AG04449 (cell line): ENCODE measurements at places on chromosomes 6 and 20.

- DNase-seq = no peak
These were observed 9.5 kb upstream of the VEGFA start for GRCh38 chr6:43760210-43761168.

- DNase-seq = no peak
These were observed 868.3 kb upstream of the FLRT3 start for GRCh38 chr20:15205719-15206118.

DNA sequence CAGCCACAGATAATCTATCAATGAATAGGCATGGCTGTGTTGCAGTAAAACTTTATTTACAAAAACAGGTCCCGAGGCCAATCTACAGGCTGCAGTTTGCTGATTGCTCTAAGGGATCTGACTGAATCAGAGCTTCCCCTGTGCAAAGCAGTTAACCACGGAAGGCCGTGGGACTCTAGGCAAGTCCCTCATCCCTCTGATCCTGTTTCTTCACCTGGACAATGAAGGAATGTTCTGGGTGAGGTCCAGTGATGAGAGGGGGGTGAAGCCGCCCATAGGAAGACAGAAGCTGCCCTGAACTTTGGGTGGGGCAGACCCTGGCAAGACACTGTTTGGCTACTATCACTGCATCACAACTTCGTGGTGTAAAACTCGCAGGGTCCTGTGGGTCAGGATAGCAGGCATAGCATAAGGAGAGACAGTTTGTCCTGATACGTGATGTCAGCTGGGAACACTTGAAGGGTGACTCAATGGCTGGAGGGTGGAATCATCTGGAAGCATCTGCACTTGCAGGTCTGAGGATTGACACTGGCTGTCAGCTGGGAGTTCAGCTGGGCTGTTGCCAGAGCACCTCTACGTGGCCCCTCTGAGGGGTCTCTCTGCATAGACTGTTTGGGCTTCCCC is 33.3 kb upstream of the TGM2 start:
- no peak for DNase-seq

DNA sequence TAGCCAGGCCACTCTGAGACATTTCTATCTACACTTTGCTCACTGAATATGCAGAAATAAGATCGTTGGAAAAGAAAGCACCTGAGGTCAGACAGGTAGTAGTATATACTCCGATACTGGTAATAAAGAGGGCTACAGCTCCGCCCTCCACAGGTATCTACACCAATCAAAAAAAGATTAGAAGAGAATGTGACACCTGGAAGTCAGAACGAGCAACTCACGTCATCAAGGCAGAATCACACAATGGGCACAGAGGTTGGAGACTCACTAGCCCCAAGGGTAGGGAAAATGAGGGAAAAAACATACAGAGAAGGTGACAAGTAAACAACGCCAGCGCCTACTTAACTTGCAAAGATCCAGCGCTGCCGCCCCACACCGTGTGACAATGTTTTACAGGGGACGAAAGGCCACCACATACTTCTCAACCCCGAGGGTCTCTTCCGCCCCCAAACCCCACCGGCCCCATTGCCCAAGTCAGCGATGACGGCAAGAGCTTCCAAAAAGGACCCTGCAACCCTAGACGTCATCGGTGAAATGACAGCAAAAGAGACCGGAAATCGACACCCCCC is 653 bp downstream of the LMBRD1 start:
- DNase-seq = no peak

- DNase-seq = no peak
These were observed 64.7 kb downstream of the BTBD3 start for GRCh38 chr20:11982289-11982954.

DNA sequence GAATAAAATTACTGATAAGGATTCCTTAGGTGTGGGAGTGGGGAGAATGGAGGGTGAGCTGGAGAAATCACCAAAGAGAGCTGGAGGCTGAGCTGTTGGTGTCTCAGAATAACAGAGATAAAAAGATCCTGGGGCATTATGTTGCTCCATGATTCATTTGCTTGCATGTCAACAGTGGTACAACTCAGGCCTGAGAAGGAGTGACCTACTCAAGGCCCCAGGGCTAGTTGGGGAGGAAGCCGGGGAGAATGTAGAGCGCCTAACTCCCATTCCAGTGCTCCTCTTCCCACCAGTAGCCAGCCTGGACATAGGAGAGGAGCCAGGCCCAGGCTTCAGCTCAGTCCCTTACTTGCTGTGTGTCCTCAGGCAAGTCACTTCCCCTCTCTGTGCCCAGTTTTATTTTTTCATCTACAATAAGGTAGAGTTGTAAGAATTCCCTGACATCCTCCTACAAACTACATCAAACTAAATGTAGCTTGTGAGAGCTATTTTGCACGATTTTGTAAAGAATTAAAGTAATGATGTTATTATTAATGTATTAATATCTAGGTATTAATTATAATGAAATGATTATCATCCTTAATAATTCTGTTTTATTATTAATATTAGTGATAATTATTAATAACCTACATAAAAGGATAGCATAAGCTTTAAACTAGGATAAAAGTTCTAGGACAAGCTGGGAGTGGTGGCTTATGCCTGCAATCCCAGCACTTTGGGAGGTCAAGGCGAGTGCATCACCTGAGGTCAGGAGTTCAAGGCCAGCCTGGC is 250.9 kb upstream of the SULF2 start:
- DNase-seq = no peak
